Lung microvascular endothelial cell (primary cell): ENCODE measurements at places on chromosomes 1 and 21. TPM values are rescaled to one million over a fixed set of nuclear protein-coding genes. Genes with fewer than 3 reads are reported as not detected.

Gene GOLPH3L
- 9.1 and 10.0 TPM in 2 replicates for total RNA-seq

Gene SYT2
- not detected in 2 replicates for total RNA-seq

Gene DPT
- total RNA-seq: not detected in 2 replicates

Gene POU3F1
- total RNA-seq: under 0.01 TPM in 1 of 2 replicates, not detected in the other

Gene FRRS1
- 0.20 and 1.7 TPM in 2 replicates for total RNA-seq

Gene SETD4
- 5.0 and 6.0 TPM in 2 replicates for total RNA-seq

Gene POGK
- total RNA-seq: 11.6 and 18.5 TPM in 2 replicates

Gene CRYZL1
- total RNA-seq: 18.7 and 24.6 TPM in 2 replicates

Gene CD247
- not detected in 2 replicates for total RNA-seq

Gene FCAMR
- total RNA-seq: not detected in 2 replicates

Gene FMO3
- not detected in 2 replicates for total RNA-seq

Gene NES
- total RNA-seq: 32.9 and 57.3 TPM in 2 replicates

Gene PODN
- total RNA-seq: under 0.01 and 0.22 TPM in 2 replicates

Gene GUCA2B
- not detected in 2 replicates for total RNA-seq

Gene SPRR2B
- not detected in 2 replicates for total RNA-seq

Gene SYDE2
- 3.7 and 9.3 TPM in 2 replicates for total RNA-seq

Gene FAM20B
- 19.2 and 25.6 TPM in 2 replicates for total RNA-seq

Gene WLS
- 20.2 and 47.9 TPM in 2 replicates for total RNA-seq

Gene OR2L13
- total RNA-seq: not detected in 2 replicates

Gene FMO2
- 0.20 TPM in 1 of 2 replicates, not detected in the other for total RNA-seq

Gene MUL1
- total RNA-seq: 20.3 and 30.2 TPM in 2 replicates

Gene CR2
- not detected in 2 replicates for total RNA-seq

Gene PPP2R5A
- 25.1 and 37.1 TPM in 2 replicates for total RNA-seq

Gene KCNE1
- 0.22 and 0.40 TPM in 2 replicates for total RNA-seq

Gene NUF2
- 1.6 and 6.5 TPM in 2 replicates for total RNA-seq

Gene GREM2
- not detected in 2 replicates for total RNA-seq

Gene RBM11
- under 0.01 TPM in 1 of 2 replicates, not detected in the other for total RNA-seq

Gene KIAA0319L
- total RNA-seq: 29.2 and 31.5 TPM in 2 replicates

Gene LCE1F
- not detected in 2 replicates for total RNA-seq
